ENCODE measurements at places on chromosomes 1 and 21. TPM values are rescaled to one million over a fixed set of nuclear protein-coding genes. Genes with fewer than 3 reads are reported as not detected.

Gene SAMD11
- polyA plus RNA-seq: 2.1 TPM

Gene SLAMF8
- polyA plus RNA-seq: not detected

GRCh38 chr1:220887520-220888416 lies 8.5 kb downstream of the HLX start:
- DNase-seq: peak; percentile 73

GRCh38 chr1:14111121-14111520 lies 411.1 kb downstream of the PRDM2 start:
- no peak for DNase-seq

Data from SK-N-SH (cell line).